H9 (cell line): ENCODE measurements at places on chromosomes 13 and 19.

DNA sequence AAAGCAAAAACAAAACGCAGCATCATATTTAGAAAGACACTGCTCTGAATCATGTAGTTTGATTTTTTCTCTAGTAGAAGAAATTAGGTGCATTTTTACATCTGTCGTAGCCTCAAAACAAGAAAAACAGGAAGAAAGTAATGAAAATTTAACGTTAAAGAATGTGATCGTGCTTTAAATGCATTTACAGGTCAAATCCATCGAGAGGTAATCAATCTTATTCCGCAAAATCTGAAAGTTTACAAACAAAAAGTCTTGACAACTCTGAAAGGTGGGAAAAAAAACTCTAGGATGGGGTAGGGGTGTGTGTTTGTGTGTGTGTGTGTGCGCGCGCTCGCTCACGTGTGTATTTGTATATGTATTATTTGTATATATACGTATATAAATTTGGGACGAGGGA lies 10.2 kb downstream of the POU4F1 start:
- DNase-seq, result no peak

- DNase-seq, result no peak
Observed at GRCh38 chr19:5742051-5742450, 21.6 kb downstream of the CATSPERD start.

DNA sequence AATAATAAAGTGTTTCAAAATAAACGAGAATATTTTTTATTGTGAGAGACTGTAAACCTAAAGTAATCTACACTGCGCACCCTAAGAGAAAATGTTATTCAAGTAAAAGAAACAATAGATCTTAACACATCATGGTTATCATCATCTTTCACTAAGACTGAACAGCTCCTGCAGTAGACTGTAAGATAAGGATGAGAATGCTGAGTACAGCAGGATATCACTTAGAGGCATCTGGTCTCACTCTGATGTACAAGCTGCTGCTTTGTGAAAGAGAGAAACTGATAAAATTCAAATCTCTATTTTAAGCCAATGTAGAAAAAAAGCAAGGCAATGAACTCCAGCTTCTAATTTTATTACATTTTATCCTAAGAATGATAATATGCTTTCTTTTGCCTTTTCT lies 261.7 kb upstream of the HTR2A start:
- no peak for DNase-seq

DNA sequence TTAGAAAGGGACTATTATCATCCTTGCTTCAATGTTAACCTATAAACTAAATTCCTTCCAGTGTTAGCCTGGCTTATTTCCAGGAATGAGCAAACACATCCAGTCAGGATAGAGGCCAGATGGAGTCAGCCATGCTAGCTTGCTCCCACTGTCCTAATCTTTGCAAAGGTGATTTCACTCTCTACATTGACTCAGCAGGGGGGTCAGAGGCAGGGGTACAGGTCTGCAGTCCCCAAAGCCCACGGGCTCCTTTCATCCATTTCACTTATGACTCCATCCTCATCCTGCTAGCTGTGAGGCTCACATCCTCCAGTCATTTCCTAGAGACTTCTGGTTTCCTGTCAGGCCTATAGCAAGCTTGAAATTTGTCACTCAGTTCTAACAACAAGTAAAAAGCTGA lies 63.4 kb upstream of the CEACAM8 start:
- no peak for DNase-seq

DNA sequence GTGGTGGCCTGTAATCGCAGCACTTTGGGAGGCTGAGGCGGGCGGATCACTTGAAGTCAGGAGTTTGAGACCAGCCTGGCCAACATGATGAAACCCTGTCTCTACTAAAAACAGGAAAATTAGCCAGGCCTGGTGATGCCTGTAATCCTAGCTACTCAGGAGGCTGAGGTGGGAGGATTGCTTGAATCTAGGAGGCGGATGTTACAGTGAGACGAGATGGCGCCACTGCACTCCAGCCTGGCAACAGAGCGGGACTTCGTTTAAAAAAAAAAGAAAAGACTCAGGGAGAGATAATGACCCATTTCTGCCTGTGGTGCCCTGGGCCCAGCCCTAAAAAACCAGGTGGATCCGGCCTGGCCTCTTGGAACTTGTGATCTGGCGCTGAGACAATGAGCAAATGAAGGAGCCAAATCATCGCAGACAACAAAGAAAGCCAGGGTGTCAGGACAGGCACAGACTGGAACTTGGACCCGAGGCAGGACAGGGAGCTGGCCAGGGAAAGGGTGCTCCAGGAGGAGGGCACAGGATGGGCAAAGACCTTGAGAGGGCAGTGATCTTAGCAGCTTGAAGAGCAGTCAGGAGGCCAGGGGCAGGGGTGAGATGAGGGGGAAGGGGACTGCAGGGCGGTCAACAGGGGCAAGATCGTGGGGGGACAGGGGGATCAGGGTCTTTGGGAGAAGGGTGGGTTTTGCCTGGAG lies 962 bp upstream of the JAK3 start:
- DNase-seq, result no peak

- peak; percentile 75 for DNase-seq
Observed at GRCh38 chr13:94968040-94968756, 255.9 kb upstream of the SOX21 start.

- no peak for DNase-seq
Observed at GRCh38 chr19:19534556-19535265, 3.4 kb upstream of the CILP2 start.

DNA sequence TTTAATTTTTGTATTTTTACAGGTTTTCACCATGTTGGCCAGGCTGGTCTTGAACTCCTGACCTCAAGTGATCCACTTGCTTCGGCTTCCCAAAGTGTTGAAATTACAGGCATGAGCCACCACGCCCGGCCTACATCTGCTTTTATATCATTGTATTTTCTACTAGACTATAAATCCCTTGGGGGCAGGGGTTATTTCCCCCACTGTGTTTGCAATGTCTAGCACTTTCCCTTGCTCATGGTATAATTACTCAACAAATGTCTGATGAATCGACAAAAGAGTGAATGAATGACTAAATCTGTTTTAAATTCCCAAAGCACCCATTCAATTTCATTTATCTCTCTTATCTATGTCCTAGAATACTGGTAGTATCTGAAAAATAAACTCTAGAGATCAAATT lies 244.5 kb upstream of the CSNK1A1L start:
- DNase-seq, result no peak

DNA sequence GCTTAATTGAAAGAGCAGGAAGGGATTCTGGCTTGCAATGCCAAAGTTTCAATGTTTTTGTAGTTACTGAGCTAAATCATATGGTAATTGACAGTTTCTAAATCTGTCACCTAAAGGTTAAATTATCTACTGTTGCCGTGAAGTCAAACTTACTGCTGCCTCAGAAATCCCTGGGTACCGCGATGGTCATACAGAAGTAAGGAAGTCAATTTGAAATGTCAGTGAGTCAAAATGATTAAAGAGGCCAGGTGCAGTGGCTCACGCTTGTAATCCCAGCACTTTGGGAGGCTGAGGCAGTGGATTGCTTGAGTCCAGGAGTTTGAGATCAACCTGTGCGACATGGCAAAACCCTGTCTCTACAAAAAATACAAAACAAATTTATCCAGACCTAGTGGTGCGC lies 48.8 kb upstream of the TPM4 start:
- DNase-seq, result no peak

DNA sequence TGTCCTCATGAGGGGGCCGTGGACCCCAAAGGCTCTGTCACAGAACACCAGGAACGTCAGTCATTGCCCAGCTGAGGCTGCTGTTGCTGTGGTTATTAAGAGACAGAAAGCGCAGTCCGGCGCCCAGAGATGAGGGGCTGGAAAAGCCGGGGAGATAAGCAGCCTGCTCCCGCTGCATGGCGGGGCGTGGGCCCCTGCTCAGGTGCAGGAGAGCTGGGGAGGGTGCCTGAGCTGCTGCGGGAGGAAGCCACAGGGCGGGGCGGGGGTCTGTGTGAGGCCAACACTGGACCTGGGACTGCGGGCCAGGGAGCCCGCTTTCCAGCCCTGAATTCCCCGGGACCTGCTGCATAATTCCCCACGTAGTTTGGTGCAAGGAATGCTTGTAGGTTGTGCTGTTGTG lies 11.3 kb downstream of the SOX1 start:
- DNase-seq, result no peak

DNA sequence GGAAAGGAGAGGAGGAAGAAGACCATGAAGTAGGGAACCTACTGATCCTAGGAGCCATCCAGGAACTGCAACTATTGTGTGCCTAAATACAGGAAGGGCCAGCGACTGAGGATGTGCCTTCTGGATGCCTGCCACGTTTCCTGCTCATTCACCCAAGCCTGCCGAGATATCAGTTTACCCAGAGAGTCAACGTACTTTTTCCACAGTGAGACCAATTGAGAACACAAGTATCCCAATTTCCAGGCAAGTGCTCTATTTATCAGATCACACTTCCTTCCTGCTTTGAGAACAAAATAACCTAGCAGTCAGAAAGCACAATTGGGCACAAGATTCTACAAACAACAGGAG lies 122.4 kb downstream of the AKAP11 start:
- no peak for DNase-seq

GRCh38 chr19:45539459-45539858 lies 32.2 kb downstream of the VASP start:
- no peak for DNase-seq
